Kidney epithelial cell (primary cell): ENCODE measurements at places on chromosomes 3 and 15. TPM values are rescaled to one million over a fixed set of nuclear protein-coding genes. Genes with fewer than 3 reads are reported as not detected.

DNA sequence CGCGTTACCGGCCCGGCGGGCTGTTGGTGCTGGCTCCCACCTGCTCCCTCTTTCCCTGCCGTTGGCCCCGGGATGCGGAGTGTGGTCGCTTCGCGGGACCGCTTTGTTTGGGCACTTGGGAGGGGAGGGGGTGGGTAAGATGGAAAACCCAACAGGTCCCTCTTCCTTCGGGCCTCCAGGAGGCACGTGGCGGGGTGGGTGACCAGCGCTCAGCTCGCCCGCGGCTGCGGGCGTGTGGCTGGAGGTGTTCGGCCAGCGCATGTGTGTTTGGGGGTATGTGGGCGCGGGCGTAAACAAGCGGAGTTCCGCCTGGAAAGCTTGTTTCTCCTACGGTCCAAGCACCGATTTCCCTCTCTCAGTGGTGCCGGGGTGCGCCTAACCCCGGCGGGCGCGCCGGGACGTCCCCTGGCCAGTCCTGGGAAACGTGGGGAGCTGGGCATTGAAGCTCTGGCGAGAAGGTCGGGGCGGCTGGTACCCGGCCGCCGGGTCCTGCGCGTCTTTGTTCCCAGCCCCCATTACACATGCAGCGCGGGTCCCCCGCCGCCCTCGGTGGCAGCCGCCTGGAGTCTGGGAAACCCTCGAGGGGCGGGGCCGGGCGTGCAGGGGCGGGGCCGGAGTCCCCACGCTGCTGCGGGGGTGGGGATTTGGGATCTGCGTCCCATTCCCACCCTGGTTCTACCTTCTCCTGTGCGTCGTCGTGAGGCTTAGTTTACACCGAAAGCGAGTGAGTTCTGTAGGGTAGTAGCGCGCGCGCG is 1.4 kb downstream of the ACVR2B start:
- no peak for DNase-seq

DNA sequence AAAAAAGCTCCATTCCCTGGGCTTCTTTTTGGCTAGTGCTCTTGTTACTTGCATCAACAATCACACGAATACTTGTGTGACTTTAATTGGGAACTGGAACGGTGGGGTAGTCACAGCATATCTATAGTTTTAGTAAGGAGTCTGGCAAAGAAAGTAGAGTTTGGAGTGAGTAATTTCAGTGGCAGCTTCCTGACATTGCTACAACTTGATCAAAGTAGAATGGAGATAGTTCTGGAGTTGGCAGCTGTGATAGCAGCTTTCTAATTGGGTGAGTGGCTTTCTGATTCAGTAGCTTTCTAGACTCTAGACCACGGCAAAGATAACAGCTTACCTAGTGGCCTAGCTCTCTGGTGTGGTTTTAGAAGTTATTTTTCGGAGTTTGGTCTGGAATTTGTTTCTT is 475.0 kb downstream of the TUSC7 start:
- peak; percentile 35 for DNase-seq

- DNase-seq = no peak
Observed at GRCh38 chr3:40299721-40300335, 9.7 kb upstream of the EIF1B start.

GRCh38 chr3:100047455-100048141 is 66.7 kb downstream of the FILIP1L start:
- DNase-seq = no peak

DNA sequence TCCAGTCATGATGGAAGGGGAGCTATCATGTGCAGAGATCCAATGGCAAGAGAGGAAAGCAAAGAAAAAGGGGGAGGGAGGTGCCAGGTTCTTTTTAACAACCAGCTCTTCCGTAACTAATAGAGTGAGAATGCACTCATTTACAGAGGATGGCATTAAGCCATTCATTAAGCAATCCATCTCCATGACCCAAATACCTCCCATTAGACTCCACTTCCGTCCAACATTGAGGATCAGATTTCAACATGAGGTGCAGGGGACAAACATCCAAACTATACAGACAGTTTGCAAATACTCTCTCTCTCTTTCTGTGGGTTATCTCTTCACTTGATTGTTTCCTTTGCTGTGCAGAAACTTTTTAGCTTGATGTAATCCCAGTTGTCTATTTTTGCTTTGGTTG is 21.2 kb downstream of the ZDHHC23 start:
- DNase-seq = no peak

DNA sequence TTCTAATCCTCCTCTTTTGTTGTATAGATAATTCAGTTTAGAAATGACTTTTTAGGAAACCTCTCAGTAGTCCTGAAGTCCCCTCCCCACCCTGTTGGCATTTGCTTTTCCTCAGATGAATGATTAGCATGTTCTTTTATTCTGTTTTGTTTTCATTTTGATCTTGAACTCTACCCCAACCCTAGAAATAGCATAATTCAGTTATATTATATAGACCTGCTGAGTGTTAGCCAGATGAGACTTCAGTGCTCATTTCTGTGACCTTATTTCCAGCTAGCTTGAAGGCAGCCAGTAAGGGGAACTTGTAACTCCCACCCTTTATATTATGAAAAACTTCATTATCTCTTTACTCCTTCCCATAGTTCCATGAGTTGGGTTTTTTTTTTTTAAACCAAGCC is 41.2 kb downstream of the SNRK start:
- no peak for DNase-seq

DNA sequence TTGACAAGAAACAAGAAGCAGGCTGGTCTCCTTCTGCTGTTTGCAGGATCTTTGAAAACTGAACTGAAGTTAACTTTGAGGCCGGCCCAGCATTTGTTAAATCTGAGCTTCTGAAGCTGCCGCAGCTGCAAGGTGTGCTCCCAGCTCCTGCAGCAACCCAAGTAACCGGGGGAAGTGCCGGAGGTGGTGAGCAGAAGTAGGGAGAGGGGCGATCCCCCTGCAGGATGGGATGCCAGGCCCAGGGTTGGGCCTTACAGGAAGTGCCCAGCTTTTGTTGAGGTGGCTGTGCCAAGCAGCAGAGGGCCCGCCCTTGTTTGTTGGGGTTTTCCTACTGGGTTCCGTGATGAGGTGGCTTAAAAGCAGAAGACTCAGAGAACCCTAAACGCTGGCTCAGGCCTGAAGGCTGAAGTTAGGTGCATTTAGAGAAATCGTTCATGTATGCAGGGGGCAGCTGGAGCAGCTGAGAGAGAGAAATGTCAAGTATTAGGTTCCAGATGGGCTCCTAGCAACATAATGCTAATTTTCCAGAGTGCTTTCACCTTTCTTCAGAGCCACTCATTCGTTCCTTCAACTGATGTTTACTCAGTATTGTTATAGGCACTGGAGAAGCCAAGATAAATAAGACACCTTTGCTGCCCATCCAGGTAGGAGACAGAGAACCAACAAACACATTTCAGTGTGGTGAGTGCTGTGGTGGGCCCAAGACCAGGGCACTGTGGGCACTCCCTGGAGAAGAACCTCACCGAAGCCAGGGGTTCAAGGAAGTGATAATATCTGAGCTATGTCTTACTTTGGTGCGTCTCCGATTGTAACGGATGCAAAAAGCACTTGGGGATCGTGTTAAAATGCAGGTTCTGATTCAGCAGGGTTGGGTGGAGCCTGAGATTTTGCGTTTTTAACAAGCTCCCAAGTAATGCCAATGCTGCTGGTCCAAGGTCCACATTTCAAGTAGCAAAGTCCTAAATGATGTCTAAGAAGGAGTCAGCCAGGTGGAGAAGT is 42.2 kb upstream of the PLCL2 start:
- no peak for DNase-seq

GRCh38 chr3:151895478-151896241 is 22.2 kb downstream of the SUCNR1 start:
- DNase-seq = no peak

DNA sequence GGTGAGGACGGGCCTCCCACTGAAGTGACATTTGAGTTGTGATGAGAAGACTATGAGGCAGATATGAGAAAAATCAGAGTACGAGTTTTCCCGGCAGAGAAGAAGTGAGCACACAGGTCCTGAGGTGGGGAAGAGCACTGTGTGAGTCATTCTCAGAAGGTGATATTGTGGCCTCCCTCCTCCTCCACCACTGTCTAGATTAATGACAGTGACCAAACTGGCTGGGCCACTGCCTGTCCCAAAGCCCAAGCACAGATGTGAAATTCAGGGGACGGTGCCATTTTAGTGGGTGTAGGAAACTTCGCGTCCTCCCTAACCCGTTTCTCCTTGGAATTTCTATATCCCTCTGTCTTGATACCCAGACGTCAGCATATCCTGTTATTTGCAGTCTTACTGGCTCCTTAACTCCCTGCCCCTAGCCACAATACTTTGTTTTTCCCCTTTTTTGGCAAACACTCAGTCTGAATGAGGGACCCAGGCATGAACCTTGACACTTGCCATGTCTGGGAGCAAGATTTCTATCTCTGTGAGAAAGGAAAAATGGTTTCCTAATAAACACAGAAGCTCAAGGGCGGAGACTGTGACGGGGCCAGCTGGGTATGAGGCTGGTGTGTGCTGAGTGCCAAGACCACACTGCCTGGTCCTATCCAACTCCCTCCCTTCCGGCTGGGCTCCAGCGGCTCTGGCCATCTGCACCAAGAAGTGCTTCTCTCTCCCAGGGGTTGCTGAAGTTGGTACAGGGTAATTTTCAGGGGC is 15.2 kb downstream of the PRICKLE2 start:
- no peak for DNase-seq

GRCh38 chr3:146801492-146801891 is 196.3 kb upstream of the PLSCR5 start:
- no peak for DNase-seq

DNA sequence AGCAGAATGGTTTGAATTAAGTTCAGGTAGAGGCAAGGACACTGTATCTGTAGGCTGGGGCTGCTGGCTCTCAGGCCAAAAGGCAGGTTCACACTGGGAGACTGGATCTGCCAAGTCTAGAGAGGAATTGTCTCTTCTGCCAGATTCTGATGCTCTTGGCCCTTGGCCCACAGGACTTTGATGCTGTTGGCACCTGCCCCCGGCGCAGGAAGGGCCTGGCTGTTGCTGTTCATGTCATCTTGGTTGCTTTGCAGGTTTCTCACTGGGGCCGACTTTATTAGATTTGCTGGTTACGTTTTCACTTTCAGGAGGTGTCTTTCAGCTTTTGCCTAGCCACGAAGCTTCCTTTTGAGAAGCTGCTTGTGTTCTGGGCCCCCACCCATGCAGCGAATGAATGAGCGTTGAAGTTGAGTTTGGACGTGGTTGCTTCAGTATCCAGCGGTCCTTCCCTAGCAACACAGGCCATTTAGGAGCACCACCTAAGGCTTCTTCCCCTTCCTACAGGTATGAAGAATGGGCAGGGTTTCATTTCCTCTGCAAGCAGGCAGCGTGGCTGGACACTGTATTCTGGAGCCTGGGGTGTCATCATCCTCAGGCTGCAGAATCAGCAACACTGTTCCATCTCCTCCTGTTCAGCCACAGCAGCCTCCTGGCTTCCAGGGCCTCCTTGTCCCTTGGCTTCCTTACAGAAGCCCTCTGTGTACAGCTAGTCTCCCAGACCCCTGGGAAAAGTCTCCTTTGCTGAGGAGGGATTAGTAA is 65.6 kb upstream of the PRR23C start:
- no peak for DNase-seq

DNA sequence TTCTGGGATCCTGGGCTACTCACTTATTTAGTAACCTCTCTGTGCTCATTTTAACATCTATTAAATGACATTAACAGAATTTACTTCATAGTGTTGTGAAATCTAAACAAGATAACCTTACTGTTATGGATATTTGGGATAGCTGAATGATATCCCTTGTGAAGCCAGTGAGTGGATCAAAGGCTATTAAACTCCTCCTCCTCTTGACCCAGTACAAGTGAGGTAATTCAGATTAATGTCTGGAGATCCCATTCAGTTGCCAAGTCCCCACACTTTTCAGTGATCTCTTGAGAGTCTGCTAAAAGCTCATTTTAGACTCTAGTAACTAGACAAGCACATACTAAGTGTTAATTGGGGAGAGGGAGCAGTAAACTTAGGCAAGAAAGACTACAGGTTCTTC is 2.5 kb upstream of the ANKRD28 start:
- no peak for DNase-seq

IL17RB gene
- 0.04 and 0.27 TPM in 2 replicates for total RNA-seq

PLS1 gene
- 15.6 and 21.8 TPM in 2 replicates for total RNA-seq

IGSF10 gene
- total RNA-seq = under 0.01 TPM in 1 of 2 replicates, not detected in the other

PDZRN3 gene
- 0.96 and 4.1 TPM in 2 replicates for total RNA-seq

RPS17 gene
- total RNA-seq = 4,593 and 5,590 TPM in 2 replicates

SIDT1 gene
- total RNA-seq = 0.04 and 0.14 TPM in 2 replicates

P2RY1 gene
- total RNA-seq = 0.41 and 0.58 TPM in 2 replicates

GOLGA8S gene
- total RNA-seq = not detected in 2 replicates

GOLGA8R gene
- total RNA-seq = 0.27 and 1.0 TPM in 2 replicates

CP gene
- 0.07 TPM in 1 of 2 replicates, not detected in the other for total RNA-seq

RTP3 gene
- not detected in 2 replicates for total RNA-seq

UCN2 gene
- total RNA-seq = 26.1 and 39.1 TPM in 2 replicates
